ENCODE measurements at places on chromosomes 3 and 15.

DNA sequence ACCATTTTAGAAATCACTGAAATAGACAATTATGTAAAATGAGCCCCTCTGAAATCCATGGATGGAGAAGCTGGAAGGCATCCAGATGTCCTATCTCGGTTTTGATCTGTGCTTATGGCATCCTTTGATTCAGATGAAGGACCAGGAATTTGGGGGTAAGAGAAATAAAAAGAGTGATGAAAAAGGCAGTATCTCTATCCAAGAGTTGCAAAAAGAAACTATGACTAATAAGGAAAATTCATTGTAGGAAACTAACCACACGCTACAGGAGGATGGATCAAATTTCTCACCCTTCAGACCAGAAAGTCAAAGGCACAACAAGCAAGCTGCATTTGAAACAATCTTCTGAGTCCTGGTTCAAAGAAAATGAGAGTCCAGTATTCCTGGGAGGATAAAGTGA lies 34.8 kb downstream of the SRGAP3 start:
- no peak for DNase-seq

DNA sequence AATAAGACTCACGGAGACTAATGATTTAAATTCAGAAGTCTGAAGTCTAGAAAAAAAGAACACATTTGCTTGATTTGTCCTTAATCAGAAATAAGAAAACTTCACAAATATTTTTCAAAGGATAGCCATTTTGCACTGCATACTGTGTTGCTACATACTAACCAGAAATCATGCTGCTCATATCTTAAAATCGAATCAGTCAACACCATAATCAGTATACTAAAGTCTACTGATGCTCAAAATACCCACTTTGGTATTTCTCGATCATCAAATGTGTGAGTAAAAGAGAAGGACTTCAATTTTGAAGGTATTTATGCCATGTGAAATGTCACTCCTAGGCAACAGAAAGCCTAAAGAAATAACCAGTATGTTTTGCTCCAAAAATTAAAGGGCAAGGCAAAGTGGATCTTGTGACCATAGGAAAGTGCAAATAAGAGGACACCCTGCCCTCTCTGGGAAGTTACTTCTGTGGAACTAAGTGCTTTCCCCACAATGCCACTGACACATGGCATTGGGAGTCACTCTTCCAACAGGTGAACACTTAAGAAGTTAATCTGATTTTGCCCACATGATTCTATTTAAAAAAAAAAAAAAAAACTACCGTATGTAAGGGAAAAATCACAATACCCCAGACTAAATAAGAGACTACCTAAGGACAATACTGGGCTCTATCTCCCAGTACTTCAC lies 2.7 kb downstream of the LRIG1 start:
- no peak for DNase-seq

DNA sequence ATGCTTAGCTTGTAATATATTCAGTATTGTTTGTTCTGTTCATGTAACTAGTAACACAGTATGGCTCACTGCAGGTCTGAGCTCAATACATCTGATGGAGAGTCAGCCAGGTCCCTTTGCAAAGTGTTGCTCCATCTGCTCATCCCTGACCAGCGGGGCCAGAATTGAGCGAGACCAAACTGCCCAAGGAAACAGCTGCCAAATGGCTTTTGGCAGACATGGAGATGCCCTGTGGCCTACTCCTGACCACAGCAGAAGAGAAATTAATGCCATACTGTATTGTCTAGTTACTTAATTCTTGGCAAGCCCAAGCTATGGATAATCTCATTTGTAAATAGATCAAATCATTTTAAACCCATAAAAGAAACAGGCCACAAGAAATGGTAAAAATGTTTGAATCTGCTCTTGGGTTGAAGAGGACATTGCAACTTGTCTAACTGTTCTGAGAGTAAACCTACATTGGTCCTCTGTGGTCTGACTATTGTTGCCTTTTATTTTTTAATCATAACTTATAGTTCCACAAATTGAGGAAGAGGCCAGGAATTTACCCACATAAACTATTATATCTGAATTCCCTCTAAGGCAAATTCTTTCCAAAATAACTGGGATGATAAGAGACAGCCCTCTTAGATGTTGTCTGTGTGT lies 209.5 kb downstream of the EBLN2 start:
- no peak for DNase-seq

- no peak for DNase-seq
Measured at GRCh38 chr3:178308771-178309170, 227.5 kb upstream of the KCNMB2 start.

GRCh38 chr3:80285388-80285787 lies 517.6 kb upstream of the ROBO1 start:
- no peak for DNase-seq

All from stimulated activated CD8-positive, alpha-beta memory T cell treated with anti-CD3 and anti-CD28 coated beads, Interleukin-15, amount 100 ng/mL, for 48 hours (primary cell).